Activated CD4-positive, alpha-beta T cell treated with anti-CD3 and anti-CD28 coated beads for 1 hour (primary cell): ENCODE measurements at places on chromosomes 6 and 20.

- no peak for DNase-seq
Measured at GRCh38 chr6:87176493-87176892, 21.1 kb downstream of the ZNF292 start.

- no peak for DNase-seq
Measured at GRCh38 chr20:63032861-63033793, 26.4 kb upstream of the BHLHE23 start.

GRCh38 chr6:90364286-90364685 is 67.6 kb upstream of the BACH2 start:
- DNase-seq = no peak

GRCh38 chr6:89610149-89610642 is 28.4 kb downstream of the LYRM2 start:
- DNase-seq = peak; percentile 57

DNA sequence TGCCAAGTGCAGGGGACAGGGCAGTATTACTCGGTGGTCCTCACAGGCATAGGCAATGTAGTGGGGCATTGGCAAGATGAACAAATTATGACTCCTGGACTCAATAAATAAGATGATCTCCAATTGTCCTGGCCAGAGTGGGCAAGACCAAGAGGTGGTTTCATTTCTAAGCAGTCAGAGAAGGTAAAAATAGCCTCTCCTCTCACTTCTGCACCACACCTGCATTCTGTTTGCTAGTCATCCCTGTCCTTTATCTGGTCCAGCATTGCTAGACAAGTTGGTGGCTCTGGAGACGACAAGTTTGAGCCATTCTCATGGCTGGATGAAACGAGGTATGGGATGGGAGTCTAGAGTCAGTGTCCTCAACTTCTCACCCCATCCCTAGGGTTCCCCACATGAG is 83.0 kb downstream of the BANF2 start:
- DNase-seq = no peak

- DNase-seq = no peak
Measured at GRCh38 chr6:21598674-21599023, 5.1 kb downstream of the SOX4 start.

DNA sequence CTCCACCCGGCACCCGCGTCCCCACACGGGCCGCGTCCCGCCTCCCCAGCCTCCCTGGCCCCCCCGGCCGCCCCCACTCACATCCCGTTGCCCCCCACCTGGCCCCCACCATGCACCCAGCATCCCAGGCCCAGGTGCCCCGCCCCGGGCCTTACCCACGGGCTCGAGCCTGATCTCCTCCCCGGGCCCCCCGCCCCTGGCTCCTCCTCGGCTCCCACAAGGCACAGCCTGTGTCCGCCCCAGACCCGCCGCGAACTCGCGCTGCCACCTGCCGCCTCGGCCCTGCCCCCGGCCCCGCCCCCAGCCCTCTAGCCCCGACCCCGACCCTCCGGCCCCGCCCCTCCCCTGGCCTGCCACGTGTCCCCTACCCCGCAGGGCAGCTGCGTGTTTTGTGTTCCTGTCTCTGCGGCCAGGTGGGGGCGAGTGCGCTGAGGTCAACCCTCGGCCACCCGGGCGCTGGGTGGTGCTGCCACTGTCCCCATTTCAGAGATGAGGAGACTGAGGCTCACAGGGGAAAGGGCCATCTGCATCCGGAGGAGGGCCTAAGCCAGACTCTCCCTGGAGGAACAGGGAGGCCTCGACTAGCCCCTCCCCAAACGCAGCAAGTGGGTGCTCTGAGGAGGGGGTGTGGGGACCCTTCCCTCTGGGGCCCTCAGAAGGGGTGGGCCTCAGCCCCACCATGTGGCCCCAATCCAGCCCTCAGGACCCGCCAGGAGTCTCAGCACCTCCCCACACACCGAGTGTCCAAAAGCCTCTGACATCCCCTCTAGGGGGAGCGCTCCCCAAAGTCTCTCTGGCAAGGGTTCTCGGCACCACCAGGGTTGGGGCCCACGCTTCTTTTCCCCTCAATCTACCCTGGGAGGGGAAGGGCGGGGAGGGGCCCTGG is 99.8 kb downstream of the TAF4 start:
- DNase-seq = no peak

- no peak for DNase-seq
Measured at GRCh38 chr20:60054716-60055634, 96.8 kb downstream of the CDH26 start.

DNA sequence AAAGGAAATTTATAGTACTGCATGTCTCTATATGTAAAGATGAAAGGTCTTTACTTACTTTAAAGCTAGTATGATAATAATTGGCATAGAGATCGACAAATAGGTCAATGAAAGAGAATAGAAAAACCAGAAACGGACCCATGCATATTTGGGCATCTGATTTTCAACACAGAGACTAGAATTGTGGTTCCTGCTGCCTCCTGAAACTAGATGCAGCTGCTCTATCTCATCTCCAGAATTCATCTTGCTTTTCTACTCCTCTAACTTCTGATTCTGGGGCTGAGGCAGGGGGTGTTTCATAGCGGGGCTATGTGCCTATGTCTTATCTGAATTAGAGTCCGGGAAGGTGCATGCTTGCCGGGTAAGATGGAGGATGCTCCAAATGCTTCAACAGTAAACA is 105.9 kb downstream of the ADTRP start:
- DNase-seq = no peak

DNA sequence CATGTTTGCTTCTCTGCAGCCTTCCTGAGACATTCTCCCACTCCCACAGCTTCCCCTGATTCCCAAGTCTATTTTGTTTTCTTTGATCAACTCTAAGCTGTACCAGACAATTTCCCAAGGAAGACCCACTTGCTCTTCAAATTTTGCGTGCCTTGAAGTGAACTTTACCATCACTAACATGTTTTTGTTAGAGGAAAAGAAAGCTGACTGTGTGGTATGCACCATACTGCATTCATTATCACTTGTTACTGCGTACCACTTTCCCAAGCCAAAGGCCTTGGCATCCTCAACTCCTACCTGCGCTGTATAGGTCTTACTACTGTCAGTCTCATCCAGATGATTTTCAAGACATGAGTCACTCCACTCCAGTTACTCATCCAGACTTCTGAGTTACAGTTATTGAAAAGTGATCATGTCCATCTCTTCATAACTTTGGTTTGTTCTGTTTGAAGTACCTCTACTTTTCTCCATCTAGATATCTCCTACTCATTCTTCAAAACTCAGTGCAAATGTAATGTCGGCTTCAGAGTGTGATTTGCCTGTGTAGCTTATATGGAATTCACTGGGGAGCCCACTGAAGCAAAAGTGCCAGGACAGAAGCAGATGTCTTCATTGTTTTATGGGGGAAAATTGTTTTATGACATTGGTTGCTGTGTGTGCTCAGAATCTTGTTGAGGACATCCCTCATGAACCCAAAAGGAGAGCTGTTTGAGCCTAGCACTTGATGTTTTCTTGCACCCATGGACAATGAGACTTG is 5.2 kb downstream of the RPS12 start:
- DNase-seq = no peak

DNA sequence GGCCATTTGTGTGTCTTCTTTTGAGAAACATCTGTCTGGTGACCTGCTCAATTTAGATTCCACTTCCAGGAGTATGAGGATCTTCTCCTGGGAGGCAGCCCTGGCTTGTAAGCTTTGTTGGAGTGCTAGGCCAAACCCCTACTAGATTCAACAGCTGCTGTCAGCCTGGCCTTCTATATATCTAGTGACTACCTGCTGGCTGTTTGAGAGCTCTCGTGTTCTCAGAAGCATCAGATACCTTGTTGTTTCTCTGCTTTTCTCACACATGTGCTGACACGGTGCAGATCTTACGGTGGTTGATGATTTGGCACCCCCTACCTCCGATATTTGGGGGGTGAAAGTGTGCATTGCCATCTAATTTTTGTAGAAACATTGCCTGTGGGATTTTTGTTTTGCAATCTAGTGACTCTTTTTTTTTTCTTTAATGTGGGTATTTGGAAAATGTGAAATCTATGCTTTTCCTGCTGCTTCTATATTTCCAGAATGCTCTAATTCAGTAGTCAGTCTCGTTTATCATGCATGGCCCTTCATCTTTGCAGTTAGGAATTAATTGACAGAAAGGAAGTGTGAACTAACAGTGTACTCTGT is 4.7 kb downstream of the CCN2 start:
- no peak for DNase-seq

GRCh38 chr6:89034586-89035251 is 45.8 kb upstream of the PNRC1 start:
- DNase-seq = no peak

DNA sequence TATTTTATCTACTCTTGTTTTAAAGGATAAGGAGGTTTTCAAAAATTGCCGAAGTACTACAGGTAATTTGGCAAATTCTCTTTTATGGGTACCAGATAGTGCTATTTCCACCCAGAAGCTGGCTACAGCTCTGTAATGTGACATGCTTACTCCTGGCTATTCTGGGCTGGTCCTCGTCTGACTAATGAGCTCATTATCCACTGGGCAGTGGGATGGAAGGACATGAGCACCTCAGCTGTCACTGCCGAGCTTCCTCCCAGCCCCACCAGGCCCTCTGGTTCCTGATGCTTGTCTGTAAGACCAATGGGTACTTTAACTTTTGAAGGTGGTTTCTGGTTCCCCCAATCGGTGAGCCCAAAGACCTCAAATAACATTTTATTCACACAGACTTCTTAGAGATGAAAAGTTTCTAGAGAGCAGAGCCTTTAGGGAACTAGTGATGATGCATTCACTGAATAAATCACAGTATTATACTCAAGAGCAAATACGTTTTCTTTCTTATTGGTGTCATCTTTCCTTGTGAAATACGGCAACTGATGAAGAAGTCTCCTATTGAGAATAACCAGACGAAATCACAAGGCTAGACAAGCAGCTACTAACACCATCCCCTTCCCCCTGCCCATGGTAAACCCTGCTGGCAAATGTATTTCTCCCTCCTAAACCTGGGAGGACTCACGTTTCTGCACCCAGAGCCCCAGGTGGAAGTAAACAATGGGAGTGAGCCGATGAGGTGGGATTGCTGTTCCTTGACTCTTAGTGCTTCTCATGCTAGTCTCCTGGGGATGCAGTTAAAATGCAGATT is 80.8 kb downstream of the SLC22A3 start:
- no peak for DNase-seq

GRCh38 chr6:151288712-151289398 is 49.1 kb downstream of the AKAP12 start:
- no peak for DNase-seq

DNA sequence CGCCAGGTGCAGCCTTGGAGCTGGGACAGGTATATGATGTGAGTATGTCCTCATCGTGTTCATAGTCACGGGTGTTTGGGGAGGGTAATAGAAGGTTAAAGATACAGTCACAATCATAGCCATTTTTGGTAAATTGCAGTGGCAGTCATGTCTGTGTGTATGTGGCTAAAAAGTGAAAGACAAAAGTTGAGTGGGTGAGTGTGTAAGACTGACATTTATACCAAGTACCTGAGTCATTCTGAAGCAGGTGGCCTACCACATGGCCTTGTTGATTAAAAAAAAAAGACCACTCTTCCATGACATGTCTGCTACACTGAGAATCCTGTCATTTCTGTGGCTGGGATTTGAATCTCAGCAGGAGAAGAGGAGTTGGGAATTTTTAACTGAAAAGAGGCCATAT is 181.9 kb downstream of the SCP2D1 start:
- DNase-seq = no peak

GRCh38 chr20:46128310-46129151 is 10.4 kb downstream of the CD40 start:
- no peak for DNase-seq

GRCh38 chr6:102026649-102027048 is 633.1 kb downstream of the GRIK2 start:
- no peak for DNase-seq

GRCh38 chr20:54995553-54995952 is 520.2 kb downstream of the DOK5 start:
- no peak for DNase-seq

DNA sequence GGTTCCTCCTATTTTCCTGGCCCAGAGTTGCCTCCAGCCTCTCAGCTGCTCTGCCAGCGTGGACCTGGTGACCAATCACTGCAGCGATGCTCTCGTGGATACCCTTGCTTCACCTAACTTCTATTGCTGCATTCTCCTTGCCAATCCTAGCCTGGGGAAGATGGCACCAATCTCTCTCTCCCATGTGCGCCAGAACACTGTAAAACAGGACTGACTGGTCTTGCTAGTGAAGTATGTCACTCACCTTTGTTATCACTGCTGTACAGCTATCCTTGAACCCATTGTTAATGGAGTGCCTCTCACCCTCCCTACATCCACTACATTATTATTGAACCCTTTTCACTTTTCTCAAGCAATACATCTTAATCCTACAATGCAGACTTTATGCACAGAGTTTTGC is 80.1 kb downstream of the LYRM4 start:
- no peak for DNase-seq

GRCh38 chr6:124780623-124781022 is 181.6 kb upstream of the RNF217 start:
- no peak for DNase-seq

- DNase-seq = no peak
Measured at GRCh38 chr20:58693226-58694006, 816 bp downstream of the NPEPL1 start.

DNA sequence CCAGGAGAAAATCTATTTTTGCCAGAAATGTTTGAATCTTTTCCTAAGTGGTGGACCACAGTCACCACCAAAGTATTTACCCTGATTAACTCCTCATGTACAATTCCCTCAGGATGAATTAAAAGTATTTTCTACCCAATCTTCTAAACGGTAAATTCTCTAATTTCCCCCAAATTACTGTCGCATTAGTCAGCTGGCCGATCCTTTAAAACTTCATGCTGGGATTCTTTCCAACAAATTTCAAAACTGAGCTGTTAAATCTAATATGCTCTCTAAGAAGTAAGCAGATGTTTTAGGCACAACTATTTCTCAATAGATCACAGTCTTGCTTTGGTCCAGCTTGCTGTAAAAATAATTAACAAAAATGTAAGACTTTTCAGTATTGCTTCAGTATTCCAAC is 447.2 kb downstream of the FRK start:
- DNase-seq = no peak

DNA sequence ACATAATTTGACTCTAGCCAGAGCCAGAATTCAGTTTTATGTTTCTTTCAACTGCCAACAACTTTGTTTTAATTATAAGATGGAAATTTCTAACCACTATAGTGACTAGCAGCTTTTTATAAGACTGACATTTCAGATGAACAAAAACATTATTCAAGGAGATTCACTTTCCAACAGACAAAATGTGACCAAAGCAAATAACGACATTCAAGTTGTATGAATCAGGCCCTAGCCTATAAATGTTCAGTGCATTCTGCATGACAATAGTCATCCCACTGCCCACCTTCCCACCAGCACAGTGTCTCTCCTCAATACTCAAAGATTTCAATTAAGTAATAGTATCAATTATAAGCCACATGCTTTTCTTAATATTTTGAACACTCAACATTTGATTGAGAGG is 200.7 kb downstream of the KHDC1L start:
- no peak for DNase-seq

DNA sequence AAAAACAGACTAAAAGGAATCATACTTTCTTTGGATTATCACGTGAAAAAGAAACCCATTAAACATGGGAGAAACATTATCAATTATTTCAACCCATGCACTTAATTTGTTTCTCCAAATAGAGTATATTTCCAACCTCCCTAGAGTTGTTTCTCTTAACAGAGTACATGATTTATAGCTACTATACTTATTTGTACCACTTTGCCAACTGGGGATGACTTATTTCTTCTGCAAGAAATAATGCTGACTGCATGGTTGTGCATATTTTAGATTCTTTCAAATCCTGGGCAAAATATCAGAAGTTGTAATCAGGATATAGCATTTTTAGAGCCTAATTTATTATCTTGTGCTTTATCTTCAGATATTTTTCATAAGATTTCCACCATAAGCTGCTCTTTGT is 629.1 kb upstream of the EYS start:
- DNase-seq = no peak

- DNase-seq = no peak
Measured at GRCh38 chr6:26199773-26200764, 112.8 kb downstream of the HFE start.

GRCh38 chr6:34934516-34934915 is 45.5 kb downstream of the ANKS1A start:
- DNase-seq = no peak
